Sciatic nerve (tissue), 2 donors: ENCODE measurements at places on chromosomes 11 and 22. TPM values are rescaled to one million over a fixed set of nuclear protein-coding genes. Genes with fewer than 3 reads are reported as not detected.

PTPRCAP gene
- total RNA-seq: 4.2 TPM

DNA sequence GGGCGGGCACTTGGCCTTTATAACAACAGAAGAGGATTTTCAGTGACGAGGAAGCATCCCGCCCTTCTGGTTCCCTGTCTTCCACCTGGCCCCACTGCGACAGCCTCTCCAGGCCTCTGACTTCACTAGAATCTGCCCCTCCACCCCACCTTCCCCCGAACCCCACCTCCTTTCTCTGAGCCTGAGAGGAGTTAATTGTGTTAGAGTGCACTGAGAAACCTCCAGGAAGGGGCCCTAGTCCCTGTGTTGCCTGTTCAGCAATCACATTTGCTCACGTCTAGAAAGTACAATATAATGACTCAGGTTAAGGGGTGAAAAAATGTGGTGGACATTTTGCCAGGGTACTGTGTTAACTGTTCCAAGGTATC, 38.8 kb downstream of the PTPRJ start:
- DNase-seq: no peak

DNA sequence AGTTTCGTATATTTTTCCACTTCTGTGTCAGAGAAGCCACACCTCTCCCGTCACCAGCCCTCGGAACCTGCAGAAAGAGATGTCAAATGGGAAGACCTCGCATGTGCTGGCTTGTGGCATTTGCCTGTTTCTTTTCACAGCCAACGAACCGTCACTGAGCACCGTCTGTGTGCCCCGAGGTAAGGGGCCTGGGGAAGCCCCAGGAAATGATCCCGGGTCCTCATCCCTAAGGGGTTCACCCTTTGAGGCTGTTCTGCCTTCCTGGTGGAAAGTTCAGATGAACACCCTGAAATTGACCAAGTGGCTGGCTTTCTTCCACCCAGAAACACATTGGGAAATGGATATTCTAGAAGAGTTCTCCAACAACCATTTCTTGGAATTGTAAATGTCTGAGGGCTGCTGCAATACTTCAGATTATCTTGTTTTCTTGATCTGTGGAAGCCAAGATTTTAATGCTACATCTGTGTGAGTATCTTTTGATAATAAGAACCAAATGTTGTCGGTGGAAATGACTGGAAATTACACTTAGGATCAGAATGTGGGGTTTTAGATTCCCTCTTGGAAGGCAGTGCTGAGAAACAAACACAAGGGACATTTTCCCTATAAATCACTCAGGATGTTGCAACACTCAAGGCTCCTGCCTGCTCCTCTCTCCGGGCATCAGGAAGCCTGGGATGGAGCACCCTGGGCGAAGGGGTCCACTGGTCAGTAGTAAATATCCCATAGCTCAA, 37.6 kb downstream of the RIBC2 start:
- DNase-seq: no peak

DNA sequence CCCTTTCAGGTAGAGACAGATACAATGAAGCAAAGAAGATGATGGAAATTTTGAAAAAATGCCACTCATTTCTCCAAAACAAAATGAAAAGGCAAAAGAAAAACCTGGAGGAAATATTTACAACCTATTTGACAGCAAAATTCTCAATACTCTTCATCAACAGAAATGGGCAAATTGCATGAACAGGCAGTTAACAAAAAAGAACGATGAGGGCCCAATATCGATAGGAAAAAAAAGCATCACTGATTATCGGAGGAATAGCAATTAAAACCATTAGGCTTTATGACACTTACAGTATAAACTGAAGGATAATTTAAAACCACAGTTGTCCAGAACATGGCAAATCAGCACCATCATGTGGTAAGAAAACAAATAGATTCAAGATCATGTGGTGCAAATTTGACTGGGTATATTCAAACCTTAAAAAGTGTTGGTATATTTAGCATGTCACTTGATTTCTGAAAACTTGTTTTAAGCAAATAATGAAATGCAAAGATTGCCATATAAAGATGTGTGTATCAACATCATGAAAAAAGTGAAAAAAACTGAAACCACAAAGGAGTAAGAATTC, 222.9 kb downstream of the BRD1 start:
- DNase-seq: no peak

- no peak for DNase-seq
These were observed 38.2 kb downstream of the FAM168A start for GRCh38 chr11:73559743-73560142.
